ENCODE measurements at places on chromosomes 7 and 10. TPM values are rescaled to one million over a fixed set of nuclear protein-coding genes. Genes with fewer than 3 reads are reported as not detected.

DNA sequence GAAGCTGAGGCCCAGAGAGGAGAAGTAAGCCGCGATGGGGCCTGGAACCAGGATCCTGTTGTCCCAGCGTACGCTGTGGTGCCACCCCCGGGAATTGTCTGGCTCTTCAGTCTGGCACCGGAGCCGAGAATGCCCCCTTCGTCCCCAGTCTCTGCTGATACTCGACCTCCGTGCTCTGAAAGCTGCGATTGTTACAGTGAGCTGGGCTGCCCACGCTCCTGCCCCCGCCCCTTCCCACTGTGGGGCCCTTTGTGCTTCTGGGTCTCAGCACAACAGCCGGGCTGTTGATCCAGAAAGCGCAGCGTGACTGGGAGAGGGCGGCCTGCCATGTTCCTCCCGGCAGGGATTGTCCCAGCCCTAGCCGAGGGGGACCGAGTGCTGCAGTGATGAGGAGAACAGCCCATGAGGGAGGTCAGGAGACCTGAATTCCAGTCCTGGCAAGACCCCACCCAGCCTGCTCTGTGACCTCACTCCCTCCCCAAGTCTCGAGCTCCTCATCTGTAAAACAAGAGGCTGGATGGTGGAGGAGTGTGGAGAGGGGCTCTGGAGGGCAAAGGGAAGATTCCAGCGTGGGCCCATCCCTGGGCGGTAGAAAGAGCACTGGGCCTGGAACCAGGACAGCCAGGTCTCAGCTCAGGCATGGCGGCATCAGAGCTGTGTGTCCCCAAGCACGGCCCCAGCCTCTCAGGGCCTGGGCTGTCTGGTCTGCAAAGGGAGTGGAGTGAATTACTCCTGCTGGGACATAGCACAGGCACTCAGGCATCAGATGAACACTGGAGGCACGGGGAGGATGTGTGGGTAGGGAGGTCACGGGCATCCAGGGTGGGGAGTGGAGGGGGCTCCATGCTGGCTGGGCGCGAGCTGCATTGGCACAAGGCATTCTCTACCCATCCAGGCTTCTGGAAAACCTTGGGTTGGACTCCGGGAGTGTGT is 43.6 kb downstream of the TSPAN15 start:
- no peak for DNase-seq

DNA sequence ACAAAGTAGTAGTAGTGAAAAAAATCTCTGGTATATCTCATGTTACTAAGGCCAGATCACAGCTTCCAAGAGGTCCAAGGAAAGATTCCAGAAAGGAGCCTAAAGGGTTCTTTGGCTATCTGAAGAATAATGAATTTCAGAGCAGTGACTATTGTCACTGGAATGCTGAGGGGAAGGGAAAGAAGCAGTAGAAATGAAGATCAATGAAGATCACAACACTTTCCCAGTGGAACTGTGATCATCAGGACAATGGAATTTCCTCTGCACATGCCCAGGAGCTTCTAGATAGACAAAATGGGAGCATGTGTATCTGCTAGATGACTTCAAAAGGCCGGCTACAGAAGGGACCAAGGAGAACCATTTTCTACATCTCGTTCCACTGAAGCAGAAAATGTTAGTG is 219.5 kb upstream of the PHYHIPL start:
- no peak for DNase-seq

GRCh38 chr10:26156019-26156418 is 60.6 kb upstream of the GAD2 start:
- DNase-seq = no peak

DNA sequence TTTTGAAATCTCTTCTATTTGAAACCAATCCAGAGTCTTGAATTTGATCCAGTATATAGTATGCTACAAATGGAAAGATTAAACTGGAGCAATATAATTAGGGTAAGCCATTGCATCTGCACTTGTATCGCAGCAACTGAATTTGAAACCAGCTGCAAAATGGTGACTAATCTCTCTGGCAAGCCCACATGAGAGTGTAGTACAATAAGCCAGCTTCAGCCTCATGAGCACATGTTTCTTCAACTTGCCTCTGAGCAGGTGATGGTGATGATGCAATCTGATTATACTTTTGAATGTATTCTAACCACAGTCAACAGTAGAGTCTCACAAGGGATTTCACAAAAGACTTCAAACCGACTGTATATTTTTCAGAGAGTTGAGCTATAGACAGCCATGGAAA is 829 bp upstream of the RPA3 start:
- DNase-seq = no peak

DNA sequence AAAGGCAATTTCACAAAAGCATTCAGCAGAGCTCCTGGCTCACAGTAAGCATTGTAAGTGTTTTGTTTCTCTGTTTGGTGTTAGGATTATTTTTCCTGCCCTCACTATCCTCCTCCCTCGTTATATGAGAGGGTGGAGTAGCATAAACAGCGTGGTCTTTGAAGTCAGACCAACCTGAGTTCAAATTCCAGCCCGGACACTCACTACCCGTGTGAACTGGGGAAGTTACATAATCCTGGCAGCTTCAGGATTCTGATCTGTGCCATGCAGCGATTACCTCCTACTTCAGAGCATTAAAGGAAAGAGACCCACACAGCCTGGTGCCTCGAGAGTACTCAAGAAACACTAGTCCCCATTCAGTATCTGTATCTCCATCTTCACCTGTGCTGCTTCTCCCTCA is 386.5 kb downstream of the INHBA start:
- no peak for DNase-seq

GRCh38 chr7:2438186-2438585 is 34.8 kb downstream of the CHST12 start:
- DNase-seq = no peak

DNA sequence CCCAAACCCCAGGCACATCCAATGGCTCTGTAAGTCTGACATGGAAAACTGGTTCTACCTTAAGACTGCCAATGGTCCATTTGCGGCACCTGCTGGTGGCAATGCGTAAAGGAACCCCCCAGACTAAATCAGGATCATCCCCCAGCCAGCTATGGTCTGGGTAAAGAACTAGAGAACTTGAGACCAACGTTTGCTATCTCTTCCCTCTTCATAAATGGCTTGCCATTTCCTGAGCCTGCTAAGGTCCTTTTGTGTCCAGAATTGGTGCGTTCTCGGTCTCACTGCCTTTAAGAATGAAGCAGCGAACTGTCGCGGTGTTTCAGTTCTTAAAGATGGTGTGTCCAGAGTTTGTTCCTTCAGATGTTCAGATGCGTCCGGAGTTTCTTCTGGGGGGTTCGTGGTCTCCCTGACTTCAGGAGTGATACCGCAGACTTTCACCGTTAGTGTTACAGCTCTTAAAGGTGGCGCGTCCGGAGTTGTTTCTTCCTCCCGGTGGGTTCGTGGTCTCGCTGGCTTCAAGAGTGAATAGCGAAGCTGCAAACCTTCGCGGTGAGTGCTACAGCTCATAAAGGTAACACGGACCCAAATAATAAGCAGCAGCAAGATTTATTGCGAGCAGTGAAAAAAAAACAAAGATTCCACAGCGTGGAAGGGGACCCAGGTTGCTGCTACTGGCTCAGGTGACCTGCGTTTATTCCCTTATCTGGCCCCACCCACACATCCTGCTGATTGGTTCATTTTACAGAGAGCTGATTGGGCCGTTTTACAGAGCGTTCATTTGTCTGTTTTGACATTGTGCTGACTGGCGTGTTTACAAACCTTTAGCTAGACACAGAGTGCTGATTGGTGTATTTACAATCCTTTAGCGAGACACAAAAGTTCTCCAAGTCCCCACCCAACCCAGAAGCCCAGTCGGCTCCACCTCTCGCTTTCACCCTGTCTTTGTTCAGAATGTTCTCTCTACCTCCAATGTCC is 95.4 kb downstream of the ELMO1 start:
- DNase-seq = no peak

- no peak for DNase-seq
These were observed 18.0 kb downstream of the RNLS start for GRCh38 chr10:88565072-88565471.

GRCh38 chr7:55110993-55111361 is 92.2 kb downstream of the EGFR start:
- DNase-seq = no peak

DNA sequence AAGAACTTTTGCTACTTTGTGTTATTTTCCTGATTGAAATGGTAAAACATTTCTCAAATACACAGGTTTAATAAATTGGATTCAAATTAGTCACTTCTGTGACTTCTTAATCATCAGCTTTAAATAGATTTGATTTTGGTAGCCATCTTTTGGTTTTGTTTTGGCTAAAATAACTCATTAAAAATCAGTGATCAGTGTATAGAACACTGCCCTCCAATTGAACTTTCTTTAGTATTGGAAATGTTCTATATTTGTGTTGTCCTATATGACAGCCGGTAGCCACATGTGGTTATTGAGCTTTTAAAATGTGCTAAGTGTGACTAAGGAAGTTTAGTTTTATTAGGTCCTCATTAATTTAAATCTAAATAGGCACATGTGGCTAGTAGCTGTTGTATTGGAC is 50.4 kb downstream of the GLCCI1 start:
- no peak for DNase-seq

DNA sequence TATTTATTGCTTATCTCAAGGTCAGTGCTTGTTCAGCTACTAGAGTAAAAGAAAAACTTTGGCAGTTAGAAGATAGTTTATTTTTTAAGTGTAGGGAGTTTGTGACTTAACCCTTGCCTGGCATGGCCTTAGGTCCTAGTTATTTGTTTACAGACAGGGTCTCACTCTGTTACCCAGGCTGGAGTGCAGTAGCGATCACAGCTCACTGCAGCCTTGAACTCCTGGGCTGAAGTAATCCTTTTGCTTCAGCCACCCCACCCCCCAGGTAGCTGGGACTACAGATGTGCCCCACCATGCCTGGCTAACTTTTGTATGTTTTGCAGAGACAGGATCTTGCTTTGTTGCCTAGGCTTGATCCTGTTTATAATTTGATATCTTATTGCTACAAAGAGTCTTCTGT is 4.2 kb downstream of the ANLN start:
- DNase-seq = no peak

DNA sequence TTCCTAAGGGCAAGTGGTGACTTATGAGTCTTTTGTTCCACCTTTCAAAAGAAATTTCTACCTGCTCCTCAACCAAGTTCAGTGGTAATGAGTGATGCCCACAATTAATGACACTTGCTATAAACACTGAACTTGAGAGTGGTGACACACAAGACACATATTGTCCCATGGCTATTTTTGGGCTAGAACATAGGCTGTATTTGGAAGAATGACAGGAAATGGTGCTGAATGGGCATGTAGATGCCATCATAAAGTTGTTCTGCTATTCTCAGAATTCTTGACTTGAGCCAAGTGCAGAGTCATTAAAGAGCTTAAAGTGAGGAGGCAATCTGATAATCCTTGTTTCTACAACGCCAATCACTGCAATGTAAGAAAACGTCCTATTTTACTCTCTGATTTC is 313.3 kb downstream of the AGMO start:
- no peak for DNase-seq

- DNase-seq = no peak
These were observed 47.0 kb downstream of the GFRA1 start for GRCh38 chr10:116226053-116226452.

- DNase-seq = no peak
These were observed 176.3 kb upstream of the LRGUK start for GRCh38 chr7:133950855-133951254.

DNA sequence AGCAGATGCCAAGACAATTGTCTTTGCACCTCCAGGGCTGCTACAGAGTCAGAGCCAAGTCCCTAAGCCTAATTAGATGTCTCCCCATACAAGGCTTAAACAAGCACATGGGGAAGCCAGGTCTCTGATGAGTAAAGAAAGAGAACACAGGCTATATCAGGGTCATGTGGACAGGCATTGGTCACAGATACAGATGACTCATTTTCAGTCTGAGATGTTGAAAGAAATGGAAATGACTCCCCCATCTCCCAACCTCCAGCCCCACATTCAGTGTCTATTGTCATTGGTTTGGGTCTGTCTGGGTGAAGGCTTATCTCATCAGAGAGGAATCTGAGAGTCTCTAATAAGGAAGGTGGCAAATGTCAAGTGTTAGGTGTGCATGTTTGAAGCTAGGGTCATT is 290.1 kb upstream of the KIAA1217 start:
- DNase-seq = no peak

DNA sequence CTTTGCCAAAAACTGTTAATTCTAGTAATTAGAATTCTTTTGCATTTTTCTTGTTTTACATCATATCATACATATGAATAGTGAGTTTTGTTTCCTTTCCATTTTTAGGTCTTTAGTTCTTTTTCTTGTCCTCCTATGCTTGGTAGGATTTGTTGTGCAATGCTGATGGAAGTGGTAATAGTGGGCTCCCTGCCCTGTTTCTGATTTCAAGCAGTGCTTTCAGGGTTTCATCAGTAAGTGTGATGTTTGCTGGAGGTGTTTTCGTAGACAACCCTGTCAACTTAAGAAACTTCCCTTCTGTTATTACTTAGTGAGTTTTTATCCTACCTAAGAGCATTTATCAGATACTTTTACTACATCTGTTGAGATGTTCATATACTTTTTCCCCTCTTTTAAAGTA is 50.5 kb downstream of the CSGALNACT2 start:
- DNase-seq = no peak

- DNase-seq = no peak
These were observed 17.9 kb downstream of the FGL2 start for GRCh38 chr7:77181734-77182133.

DNA sequence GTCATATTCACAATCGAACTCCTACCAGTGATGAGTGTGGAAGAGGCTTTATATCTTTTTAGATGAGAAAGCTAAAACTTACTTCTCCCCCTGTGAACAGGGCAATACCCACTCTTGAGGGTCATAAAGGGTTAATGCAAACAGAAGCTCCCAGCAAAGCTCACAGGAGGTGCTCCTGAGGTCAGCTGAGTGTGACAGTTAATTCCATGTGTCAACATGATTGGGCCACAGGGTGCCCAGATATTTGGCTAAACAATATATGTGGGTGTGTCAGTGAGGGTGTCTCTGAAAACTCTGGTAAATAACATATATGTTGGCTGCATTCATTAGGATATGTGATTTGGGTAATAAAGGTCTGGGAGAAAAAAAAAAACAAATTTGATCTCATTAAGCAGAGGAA is 86.0 kb downstream of the HIP1 start:
- no peak for DNase-seq

DNA sequence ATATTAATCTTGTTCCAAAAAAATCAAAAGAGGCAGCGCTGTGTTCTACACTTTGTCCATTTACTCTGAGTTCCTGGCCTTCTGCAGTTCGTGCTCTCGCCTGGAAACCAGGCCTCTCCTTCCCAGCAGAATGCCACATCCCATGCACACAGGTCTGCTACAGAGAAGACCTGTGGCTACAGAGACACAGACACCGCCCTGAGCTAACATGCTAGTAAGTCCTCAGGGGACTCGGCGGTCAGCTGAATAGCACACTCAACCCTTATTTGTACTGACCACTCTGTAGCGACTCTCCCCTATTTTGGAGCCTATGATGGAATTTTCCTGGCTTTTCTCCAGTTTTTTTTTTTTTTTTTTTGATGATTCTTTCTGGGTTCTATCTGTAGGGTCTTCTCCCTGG is 12.8 kb downstream of the CREB3L2 start:
- no peak for DNase-seq

The POU6F2 gene
- 0.18 TPM for polyA plus RNA-seq

The HIF1AN gene
- polyA plus RNA-seq = 47.1 TPM
